ENCODE measurements at places on chromosomes 6 and 20. TPM values are rescaled to one million over a fixed set of nuclear protein-coding genes. Genes with fewer than 3 reads are reported as not detected.

DNA sequence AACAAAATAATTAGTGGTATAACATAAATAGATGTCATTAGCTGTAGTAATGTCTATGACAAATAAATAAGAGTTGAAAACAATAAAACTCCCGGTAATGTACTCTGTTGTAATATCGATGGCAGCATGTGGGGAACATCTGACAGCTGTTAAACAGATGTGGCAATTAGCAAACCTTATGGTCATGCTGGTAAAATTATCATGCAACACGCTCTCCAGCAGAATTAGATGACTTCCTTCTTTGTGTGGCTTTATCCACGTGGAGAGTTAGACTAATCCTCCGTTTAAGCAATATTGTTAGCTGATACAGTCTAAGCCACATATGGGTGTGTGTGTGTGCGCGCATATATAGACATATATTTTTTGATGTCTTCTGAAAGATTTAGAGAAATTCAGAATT lies 77.7 kb upstream of the ZFP64 start:
- DNase-seq, result no peak

ZC2HC1B gene
- total RNA-seq, result not detected

IMPG1 gene
- not detected for total RNA-seq

DNA sequence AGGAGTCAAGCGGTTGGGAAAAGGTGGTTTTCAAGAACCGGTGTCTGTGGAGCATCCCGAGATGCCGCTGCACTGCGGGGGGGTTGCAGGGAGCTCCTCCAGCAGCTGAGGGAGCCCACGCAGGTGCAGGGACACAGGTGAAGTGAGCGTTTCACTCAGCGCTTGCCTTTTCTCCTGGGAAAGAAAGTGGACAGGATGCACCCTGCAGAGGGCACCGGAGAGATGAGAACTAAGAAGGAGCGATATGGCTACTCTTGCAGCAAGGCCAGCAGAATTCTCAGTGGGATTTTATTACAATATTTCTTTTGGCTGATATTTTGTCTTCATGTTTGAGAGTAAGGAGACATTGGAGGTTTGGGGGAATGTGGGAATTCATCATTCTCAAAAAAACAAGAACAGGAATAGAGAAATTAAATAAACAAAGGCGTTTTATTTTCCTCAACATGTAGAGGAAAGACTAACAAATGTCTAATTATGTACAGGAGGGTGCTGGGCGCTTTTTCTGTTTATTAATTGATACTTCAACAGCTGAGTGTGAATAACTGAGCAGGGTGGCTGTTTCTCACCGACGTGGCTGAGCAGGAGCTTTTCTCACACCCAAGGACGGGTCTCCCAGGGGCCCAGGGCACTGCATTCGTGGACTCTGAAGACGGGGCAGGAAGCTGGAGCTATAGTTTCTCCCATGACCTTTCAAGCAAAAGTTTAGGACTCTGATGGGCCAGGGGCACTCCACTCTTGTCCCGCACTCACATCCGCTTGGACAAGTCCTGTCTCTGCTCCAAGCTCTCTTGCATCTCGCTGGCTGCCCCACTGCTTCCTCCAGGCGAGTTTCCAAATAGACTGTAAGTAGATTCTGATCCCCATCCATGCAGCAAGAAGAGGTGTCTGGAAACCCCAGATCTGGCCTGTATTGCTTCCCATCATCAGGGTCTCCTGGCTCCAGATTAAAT lies 176.1 kb downstream of the SMOC2 start:
- no peak for DNase-seq

TRAPPC3L gene
- not detected for total RNA-seq

GRCh38 chr20:50153153-50153499 lies 397 bp downstream of the PEDS1 start:
- DNase-seq, result no peak

ALDH8A1 gene
- total RNA-seq, result 174 TPM

DNA sequence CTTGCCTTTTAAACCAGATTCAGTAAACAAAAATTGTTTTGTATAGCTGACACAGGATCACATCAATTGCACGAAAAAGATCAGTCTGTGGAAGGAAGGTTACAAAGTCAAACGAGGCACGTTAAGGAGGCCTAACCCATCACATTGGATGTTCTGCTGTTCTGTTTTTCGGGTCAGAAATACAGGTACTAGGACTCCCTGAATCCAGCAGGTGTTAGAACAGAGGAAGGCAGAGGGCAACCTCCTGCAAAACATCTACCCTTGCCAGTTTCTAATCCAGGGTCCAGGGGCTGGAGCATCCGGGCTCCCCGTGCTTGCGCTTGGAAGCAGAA lies 64.6 kb downstream of the PLG start:
- DNase-seq, result no peak

TREM2 gene
- total RNA-seq, result 0.28 TPM

RAET1L gene
- not detected for total RNA-seq

GNAS-AS1 gene
- total RNA-seq, result 0.35 TPM

DNA sequence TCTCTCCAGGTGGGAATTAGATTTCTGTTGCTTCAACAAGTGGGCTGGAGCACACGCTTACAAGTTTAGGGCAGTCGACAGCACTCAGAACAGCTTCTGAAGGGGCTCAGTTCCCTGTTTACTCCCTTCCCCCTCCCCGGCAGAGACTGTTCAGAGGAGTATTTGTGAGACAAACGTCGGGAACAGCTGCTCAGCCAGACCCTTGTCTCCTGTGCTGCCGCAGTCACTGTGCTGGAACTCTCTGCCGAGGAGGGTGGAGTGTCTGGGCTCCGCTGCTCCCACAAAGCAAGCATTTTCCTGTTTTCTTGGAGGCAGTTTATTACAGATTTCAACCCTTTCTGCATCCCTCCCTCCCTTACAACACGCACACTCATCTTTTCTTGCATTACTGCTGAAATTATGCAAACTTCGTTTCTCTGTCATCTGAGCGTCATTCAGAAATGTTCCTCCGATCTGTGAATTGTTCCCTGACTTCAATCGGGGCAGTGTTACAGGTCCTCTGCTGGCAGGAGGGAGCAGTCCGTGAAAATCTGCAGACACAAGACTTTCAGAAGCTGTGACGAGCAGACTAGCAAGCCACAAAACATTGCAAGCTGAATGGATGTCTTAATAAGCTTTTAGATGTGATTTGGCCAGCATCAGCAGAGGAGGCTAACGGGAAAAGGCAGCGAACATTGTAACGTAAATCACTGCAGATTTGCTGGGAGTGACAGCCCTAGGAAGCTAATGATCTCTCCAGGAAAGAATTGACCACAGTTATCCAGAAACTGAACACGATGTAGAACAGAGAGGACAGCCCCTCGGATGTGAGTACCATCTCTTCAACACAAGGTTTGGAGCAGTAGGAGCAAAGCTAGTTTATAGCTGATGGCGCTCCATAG lies 76.2 kb downstream of the LYRM2 start:
- DNase-seq, result no peak

CPNE5 gene
- 0.25 TPM for total RNA-seq

DNA sequence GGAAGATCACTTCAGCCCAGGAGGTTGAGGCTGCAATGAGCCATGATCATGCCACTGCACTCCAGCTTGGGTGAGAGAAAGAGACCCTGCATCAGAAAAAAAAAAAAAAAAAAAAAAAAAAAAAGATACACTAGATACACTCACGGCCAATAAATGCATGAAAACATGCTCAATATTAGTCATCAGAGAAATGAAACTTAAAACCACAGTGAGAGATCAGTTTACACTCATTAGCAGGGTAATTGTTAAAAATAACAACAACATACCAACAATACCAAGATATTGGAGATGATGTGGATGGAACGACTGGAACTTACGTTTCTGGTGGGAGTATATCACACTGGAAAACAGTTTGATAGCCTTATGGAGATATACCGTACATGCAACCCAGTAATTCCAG lies 29.9 kb downstream of the HS3ST5 start:
- no peak for DNase-seq

GRCh38 chr6:112198582-112198981 lies 55.8 kb downstream of the LAMA4 start:
- no peak for DNase-seq

GRCh38 chr6:91276315-91276714 lies 689.4 kb upstream of the MAP3K7 start:
- no peak for DNase-seq

DNA sequence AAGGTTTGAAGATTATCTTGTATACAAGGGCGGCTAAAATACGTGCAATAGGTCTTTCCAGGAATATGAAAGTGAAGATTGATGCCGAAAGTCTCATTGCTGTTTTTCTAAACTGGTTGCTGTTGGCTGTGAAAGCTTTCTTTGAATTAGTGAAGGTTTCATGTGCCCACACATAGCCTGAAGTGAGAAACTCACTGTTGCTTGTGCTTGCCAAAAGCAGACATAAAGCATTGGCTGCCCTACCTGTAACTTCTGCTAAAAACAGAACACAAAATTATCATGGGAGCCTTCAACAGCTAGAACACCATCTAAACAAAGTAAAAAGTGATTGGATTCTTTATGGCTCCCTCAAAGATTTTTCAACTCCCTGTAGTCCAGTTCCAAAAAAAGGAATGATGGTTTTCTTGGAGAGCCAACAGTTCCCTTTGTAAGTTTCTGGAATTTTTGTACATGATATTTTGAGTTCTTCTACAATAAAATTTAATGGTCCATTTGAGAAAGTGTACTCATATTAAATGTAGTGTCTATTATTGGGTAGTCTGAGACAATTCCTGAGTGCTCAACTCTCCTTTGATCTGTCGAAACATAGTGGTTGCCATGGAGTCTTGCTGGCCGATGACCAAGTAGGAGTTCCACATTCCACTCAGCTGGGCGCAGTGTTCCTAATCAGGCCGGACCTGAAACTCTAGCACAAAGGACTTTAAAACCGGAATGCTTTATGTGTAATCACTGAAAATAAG lies 68.5 kb downstream of the PLEKHG1 start:
- peak; percentile 95 for DNase-seq

GRCh38 chr6:36374972-36375371 lies 12.5 kb downstream of the ETV7 start:
- DNase-seq, result no peak

GRCh38 chr6:9646342-9647070 lies 768.4 kb downstream of the TFAP2A start:
- DNase-seq, result no peak

SLPI gene
- total RNA-seq, result 147 TPM

- DNase-seq, result no peak
Measured at GRCh38 chr6:137001299-137001976, 43.3 kb downstream of the IL20RA start.

CGAS gene
- 0.35 TPM for total RNA-seq

DNA sequence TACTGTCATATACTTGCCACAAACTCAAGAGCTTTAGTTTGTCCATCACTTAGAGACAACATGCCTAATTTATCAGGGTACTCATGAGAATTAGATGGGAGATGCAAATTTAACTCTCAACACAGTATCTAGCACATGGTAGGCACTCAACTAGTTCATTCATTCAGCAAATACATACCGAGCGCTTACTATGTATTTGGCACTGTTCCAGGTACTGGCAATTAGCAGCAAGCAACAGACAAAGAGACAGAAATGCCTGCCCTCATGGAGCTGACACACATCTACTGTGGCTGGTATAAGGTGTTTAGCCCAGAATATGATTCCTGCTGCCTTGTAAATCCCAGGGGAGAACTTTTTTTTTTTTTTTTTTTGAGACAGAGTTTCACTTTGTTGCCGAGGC lies 4.8 kb downstream of the MICAL1 start:
- no peak for DNase-seq

DNA sequence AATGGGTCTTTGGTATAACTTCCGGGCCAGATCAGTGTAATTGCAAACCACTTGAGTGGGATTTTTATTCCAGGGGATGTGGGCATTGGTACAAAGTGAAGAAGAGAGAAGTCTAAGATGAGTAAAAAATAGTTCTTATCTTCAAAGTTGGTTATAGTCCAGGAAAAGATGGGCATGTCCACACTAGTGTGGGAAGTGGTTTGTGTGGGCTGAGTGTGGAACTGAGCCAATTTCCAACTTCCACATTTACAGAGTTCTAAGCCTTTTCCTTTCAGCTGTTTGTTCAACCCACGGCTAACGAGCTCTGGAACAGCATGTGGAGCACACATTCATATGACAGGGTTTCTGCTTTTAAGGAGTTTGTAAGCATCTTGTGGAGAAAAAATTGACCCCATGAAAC lies 72.3 kb upstream of the IFNGR1 start:
- no peak for DNase-seq

GRCh38 chr6:89508755-89509563 lies 76.0 kb downstream of the ANKRD6 start:
- DNase-seq, result no peak

C6orf120 gene
- total RNA-seq, result 18.9 TPM

CRISP3 gene
- 0.13 TPM for total RNA-seq

DNA sequence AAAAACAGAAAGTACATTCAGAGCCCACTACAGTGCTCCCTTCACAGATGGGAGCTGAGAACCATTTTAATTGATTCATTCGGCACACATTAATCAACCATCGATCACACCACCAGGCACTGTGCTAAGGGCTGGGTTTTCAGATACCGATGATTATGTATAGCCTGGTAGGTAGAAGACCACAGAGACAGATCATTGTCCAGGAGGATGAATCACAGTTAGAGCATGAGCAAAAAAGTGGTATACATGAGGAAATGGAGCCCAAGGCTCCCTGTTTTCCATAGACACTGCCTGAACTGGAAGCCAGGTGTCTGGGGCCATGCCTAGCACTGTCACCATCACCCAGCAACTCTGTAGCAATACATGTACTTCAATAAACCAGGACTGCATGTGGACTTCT lies 9.0 kb upstream of the PRDM1 start:
- DNase-seq, result no peak

DNA sequence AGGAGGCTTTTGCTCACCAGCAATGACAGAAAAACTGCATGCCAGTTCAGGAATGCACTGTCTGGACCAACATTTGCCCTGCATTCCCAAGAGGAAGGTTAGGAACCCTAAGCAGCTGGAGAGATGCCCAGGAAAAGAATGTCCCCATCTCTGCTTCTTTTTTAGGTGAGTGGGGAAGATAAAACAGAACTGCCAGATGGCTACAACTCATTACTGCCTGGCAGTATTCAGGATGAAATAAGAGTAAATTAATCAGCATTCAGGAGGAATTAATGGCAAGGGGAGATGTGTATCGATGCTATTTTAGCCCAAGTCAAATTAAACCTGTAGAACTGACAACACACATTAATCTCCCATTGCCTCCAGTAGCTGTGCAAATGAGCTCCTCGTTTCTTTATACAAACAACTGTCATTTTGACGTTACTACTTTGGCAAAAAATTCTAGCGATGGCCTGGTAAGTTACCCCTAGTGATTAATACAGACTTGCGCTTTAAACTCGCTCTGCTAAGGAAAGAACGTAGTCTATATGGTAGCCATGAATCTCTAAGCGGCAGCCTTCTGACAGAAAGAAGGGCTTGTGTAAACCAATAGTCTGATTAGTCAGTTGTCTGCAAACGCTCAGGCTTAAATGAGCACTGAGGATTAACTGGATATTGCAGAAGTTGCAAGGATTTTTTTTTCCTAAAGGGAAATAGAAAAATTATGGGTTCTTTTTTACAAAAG lies 16.7 kb upstream of the SMLR1 start:
- DNase-seq, result no peak

Data from left lobe of liver (tissue), 2 donors.